ENCODE measurements at places on chromosomes 4 and X.

DNA sequence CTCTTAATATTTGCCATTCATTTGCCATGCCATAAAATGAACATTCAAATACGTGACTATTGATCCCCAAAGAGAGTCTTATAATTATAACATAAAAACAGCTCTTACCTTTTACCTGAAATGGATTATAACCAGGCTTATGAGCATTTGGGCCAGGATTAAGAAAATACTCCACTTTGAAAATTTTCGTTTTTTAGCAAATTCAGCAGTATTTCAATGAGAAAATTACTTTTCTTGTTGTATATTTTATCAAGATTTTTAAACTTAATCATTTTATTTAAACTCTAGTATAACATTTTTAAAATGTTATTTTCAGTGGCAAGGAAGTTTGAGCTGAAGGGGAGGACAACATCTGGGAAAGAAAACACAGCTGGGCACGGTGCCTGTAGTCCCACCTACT, 59.0 kb upstream of the RAPGEF2 start:
- DNase-seq = no peak

- peak; percentile 86 for DNase-seq
Measured at GRCh38 chrX:40013266-40014195, 84.2 kb downstream of the BCOR start.

GRCh38 chr4:125131891-125132680, 182.7 kb upstream of the FAT4 start:
- DNase-seq = no peak

GRCh38 chrX:69104756-69105434, 60.4 kb downstream of the PJA1 start:
- no peak for DNase-seq

DNA sequence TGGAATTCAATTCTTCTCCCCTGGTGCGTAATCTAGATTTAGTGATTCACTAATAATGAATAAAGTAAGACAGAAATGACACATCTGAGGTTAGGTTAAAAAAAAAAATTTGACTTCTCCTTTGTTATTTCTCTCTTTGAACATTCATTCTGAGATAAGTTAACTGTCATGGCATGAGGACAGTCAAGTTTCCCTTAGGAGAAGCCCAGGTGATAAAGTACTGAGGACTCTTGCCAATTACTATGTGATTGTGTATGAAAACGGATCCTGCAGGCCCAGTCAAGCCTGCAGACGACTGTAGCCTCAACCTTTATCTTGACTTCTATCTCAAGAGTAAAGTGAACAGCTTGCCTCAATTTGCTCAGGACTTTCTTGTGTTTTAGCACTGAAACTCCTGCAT, 293.2 kb downstream of the PRR32 start:
- DNase-seq = no peak

DNA sequence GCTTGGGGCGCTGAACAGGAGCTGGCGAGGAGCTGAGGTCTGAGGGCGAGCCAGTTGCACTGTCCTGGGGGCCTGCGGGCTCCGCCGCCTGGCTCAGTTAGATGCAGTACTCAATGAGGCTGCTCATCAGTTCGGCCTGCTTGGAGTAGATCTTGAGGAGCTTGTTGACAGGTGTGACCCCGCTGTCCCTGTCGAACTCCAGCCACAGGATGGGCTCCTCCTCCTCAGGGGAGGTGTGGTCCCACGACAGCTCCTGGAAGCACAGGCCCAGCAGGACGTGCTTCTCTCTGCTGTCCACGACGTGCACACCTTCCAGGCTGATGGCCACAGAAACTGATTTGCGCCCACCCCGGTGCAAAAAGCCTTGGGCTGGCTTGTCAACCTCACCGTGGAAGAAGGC, 16.5 kb upstream of the LAS1L start:
- DNase-seq = no peak

DNA sequence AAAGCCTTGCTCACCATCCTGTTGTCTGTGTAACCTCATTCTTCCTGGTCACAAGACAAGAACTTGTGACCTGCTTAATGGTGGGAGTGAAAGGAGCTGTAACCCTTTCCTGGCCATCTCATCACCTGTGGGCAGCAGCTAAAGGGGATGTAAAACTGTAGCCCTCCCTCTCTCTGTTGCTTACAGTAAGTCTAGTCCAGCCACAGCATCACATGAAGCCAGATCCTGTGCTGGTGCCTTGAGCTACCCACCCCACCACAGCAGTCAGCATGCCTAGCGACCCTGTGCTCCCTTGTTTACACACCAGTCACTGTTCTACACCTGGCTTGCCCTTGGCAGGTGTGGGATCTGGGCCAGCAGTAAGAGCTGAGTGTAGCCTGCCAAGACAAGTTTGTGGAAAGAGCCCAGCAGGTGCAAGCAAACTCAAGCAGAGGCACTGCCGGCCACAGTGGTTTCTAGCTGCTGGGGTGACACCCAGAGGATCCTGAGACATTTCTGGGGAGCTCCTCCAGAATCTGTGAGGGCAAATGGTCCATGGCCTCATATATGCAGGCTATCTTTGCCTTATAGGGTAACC, 41.0 kb downstream of the UGT2B28 start:
- DNase-seq = no peak

DNA sequence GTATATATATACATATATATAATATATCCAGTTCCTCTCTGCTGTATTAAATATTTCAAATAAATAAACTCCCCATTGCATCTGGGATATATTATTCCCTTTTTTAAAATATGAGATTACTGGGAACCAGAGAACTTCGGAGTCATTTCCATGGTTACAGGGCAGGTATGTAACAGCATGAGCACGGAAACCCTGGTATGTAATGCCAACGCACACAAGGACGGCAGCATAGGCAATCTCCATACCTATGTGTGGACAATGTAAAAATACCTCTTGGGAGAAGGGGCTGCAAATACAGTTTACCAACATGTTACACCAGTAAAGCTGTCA, 62.8 kb downstream of the NUDT10 start:
- no peak for DNase-seq

- DNase-seq = no peak
Measured at GRCh38 chrX:101485212-101485949, at the start of gene ARMCX4. TSS of gene ARMCX4 (plus strand) at chrX:101485456. CDS start at chrX:101488590, 3,134 bp downstream.

- no peak for DNase-seq
Measured at GRCh38 chrX:66130469-66130868, 33.6 kb upstream of the HEPH start.

GRCh38 chrX:115491766-115492165, 69.2 kb upstream of the PLS3 start:
- no peak for DNase-seq

- DNase-seq = no peak
Measured at GRCh38 chr4:95186666-95187065, 362.1 kb downstream of the UNC5C start.

DNA sequence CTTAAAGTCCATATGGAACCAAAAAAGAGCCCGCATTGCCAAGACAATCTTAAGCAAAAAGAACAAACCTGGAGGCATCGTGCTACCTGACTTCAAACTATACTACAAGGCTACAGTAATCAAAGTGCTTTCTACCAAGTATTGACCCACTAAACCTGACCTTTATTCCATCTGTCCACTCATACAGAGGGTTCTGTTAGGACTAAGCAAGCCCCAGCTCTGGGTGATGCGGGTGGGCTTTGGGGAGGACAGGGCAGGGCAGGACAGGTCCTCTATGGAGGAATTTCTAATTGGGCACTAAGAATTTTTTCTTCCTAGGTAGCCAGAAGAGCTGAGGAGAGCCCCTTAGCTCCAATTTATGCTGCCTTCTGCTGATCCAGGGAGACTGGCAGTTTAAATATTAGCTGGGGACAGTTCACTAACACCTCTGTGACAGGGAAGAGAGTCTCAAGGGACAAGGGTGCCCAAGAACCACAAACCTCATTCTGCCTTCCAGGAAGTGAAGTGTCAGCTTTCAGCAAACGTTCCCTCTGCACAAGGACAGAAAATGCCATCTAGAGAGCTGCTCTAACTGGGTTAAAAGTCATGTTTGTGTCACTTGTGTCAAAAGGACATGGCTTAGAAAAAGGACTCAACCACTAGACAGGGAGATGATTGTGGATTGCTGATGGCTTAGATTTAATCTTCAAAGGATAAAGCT, 143.2 kb downstream of the KIT start:
- DNase-seq = no peak

DNA sequence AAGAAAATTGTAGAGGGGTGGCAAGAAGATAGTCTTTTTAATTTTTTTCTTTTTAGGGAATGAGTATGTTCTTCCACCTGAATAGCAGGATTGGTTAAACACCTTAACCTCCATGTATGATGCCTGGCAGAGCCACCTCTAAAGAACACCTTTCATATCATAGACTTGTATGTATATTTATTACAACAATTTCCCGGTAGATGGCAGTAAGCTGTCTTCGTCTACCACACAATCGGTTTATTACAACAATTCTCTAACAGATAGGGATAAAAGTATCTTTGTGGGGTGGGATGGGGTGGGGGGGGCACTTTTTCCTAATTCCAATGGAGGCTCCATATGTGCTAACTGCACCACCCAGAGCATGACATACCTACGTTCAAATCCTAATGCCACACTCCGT, 255.5 kb downstream of the LDB2 start:
- no peak for DNase-seq

GRCh38 chrX:15465896-15466651, 27.1 kb downstream of the PIR start:
- DNase-seq = no peak
